Aorta (tissue), 5 donors: ENCODE measurements at places on chromosomes 3 and 15. TPM values are rescaled to one million over a fixed set of nuclear protein-coding genes. Genes with fewer than 3 reads are reported as not detected.

DNA sequence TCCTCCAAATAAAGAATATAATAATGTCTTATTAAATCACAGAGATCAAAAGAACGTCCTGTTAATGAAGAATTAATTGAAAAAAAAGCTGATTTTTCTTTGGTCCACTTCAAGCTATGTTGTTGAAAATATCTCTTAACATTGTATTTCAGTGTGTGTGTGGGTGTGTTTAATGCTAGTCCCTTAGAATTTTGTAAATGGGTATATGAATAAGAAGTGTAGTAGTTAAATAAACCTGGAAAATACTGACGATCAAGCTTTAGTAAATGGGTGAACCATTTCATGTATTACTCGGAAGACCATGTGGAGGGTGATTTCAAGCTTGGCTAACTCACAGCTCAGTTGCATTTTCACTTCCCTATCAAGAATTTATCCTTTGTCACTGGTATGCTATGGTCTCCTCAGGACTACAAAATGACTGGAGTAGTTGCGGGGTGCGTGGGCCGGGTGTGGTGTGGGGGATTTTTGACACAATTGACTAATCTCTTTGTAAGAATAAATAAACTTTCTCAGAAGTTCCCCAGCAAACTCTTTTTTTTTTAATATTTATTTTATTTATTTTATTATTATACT is 586.4 kb downstream of the GRM7 start:
- DNase-seq, result no peak

DNA sequence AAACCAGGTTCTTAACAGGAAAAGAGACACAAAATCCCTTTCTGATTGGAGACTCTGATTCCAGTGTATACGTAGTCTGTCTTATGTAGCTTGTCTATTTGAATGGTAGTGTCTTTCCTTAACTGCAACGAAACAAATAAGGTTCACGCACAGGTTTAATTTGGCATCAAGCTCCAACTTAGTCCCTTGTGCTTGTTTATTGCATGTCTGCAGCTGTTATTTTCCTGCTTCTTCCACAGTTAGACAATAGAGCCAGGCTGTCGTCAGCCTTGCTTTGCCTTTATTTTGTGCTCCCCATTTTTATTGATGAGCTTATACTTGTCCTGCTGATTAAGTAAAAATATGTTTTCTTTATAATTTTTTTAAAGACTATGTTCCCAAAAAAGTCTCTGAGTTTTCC is 152.7 kb upstream of the CDIN1 start:
- no peak for DNase-seq

DNA sequence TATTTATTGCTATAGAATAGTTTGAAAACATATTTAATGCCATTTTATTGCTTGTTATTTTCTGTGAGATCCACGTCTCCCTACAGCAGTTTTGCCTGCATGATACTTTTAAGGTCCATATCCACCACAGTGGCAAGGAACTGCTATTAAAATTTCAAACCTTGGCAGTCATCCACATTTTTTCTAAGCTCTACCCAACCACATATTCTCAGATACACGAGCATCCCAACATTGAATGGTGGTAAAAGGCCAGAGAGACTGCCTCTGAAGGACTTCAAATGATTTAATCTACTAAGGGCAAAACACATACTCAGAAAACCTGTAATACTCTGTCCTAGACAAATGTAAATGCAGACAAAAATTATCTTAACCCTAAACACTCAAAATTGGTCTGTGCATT is 173.1 kb downstream of the ERC2 start:
- DNase-seq, result no peak

- no peak for DNase-seq
Measured at GRCh38 chr15:96247621-96248305, 82.7 kb upstream of the NR2F2 start.

GRCh38 chr3:116920826-116921610 is 211.4 kb downstream of the TUSC7 start:
- no peak for DNase-seq

GRCh38 chr3:9130345-9131305 is 118.8 kb downstream of the SRGAP3 start:
- DNase-seq, result no peak

DNA sequence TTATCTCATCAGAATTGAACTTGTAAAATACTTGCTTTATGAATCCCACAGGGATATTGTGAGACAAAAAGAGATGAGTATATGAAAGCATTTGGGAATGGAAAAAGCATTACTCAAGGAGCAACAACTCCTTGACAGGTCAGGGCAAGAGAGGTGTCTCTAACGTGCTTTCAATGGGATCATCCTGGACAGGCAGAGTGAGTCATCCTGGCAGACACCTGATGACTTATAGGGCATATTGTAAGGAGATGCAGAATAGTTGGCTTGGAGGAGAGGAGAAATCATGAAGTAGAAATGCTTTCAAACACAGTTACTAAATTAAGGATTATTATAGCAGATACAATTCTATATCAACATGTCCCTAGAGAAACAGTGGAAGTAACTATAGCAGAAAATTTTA is 71.9 kb upstream of the THSD4 start:
- no peak for DNase-seq

DNA sequence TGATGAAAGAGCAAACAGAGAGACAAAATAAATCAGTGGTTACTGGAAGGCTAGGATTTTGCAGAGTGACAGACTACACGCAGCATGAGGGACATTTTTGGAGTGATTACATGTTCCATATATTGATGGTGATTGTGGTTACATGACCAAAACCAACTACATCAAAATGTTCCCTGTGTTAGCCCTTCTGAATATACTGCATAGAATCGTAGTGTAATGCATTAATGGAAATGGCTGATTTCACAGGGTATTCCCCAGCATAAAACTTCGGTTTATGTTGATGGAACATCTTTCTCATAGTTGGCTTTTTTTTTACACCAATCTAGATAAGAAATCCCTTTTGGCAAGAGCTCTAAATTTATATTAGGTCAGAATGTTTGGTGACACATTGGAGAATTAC is 191.3 kb upstream of the CMC1 start:
- DNase-seq, result no peak

- DNase-seq, result no peak
Measured at GRCh38 chr3:66618066-66618465, 117.2 kb upstream of the LRIG1 start.

DNA sequence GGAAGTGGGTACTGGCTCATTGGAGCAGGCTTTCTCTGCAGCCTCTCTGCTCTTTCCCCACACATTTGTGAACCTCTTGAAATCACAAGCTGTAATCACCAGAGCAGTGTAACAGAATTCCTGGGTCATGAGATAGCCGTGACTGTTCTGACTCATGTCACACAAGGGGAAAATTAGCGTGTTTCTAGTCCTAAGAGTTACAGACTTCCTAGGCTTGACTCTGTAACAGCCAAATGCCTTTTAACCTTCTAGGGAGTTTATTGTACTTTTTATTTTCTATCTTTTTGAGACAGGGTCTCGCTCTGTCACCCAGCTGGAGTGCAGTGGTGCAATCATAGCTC is 54.7 kb upstream of the TRAK1 start:
- no peak for DNase-seq

DNA sequence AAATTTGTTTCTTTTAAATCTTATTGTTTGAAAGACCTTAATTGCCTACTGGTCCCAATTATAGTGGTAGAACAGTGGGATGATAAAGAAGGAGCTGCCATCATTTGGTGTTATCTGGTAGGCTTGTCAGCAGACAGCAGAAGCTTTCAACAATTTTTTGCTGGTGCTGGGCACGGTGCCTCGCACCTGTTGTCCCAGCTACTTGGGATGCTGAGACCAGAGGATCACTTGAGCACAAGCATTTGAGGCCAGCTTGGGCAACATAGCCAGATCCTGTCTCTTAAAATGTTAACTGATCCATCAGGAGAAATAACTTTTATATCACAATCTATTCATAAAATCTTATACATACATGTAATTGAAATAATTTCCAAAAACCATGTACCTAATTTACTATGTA is 36.0 kb downstream of the SENP5 start:
- no peak for DNase-seq

- DNase-seq, result no peak
Measured at GRCh38 chr3:170598091-170598502, 12.2 kb upstream of the SLC7A14 start.

- DNase-seq, result no peak
Measured at GRCh38 chr15:94443186-94443585, 211.8 kb downstream of the MCTP2 start.

- DNase-seq, result no peak
Measured at GRCh38 chr3:62995119-62995518, 119.9 kb upstream of the CADPS start.

DNA sequence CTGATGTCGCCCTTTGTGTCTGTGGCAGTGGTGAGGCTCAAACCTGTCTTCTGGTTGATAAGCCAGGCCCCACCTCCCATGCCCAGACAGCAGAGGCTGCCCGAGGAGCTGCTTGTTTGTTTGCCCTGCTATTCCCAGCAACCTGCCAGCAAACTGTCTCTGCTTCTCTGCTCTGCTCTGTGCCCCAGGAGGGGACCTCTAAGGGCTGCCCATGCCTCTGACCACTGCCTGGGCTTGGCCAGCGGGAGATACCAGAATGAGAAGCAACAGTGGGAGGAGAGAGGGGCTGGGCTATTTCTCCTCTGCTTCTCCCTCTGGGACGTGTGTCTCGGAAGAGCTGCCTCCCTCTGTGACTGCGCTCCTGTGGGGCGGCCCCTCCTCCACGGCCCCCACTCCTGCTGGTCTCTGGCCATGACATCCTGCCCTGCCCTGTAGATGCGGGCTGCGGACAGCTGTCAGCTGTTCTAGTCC is 213.1 kb downstream of the RPLP1 start:
- DNase-seq, result no peak

GRCh38 chr3:5123937-5124336 is 1.8 kb downstream of the ARL8B start:
- DNase-seq, result no peak

- DNase-seq, result peak; percentile 78
Measured at GRCh38 chr3:30681649-30682211, 75.3 kb downstream of the TGFBR2 start.

GRCh38 chr3:141240286-141240685 is 8.7 kb downstream of the PXYLP1 start:
- no peak for DNase-seq

GRCh38 chr3:110414855-110415254 is 656.8 kb upstream of the NECTIN3 start:
- no peak for DNase-seq

GRCh38 chr3:13713396-13713795 is 164.5 kb downstream of the FBLN2 start:
- peak; percentile 17 for DNase-seq

DNA sequence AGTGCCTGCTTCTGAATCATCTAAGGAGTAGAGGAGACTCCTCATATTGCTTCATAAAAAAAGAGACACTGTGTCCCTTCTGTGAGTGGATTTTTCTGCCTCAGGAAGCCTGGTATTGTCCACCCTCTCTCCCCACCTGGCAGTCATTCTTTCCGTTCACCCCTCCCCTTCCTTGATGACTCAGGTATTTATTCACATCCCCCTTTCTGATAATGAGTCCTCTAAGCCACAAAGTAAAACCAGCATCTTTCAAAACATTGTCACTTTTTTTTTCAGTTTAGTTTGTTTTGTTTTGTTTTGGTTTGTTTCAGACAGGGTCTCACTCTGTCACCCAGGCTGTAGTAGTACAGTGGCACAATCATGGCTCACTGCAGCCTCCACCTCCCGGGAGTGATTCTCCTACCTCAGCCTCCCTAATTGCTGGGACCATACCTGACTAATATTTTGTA is 65.2 kb upstream of the UBE2E1 start:
- no peak for DNase-seq

- no peak for DNase-seq
Measured at GRCh38 chr15:33027306-33028035, 167.0 kb downstream of the FMN1 start.

GRCh38 chr15:89480505-89480904 is 15.9 kb downstream of the RHCG start:
- peak; percentile 40 for DNase-seq

GRCh38 chr3:100080573-100080972 is 33.7 kb downstream of the FILIP1L start:
- no peak for DNase-seq

- no peak for DNase-seq
Measured at GRCh38 chr3:11436775-11437174, 164.6 kb downstream of the ATG7 start.

- no peak for DNase-seq
Measured at GRCh38 chr3:131020122-131020693, 6.4 kb downstream of the ASTE1 start.

- no peak for DNase-seq
Measured at GRCh38 chr3:119585856-119586570, 6.7 kb downstream of the ADPRH start.

GRCh38 chr15:28132524-28133275 is 33.6 kb upstream of the OCA2 start:
- no peak for DNase-seq

ACTRT3 gene
- 3.9 TPM for polyA plus RNA-seq

IL17RE gene
- polyA plus RNA-seq, result 14.5 TPM

TPRG1 gene
- 7.2 TPM for polyA plus RNA-seq

IGSF11 gene
- polyA plus RNA-seq, result 0.05 TPM

GP9 gene
- not detected for polyA plus RNA-seq

B2M gene
- 4,026 TPM for polyA plus RNA-seq

MCTP2 gene
- 0.13 TPM for polyA plus RNA-seq

TMEM40 gene
- polyA plus RNA-seq, result not detected

DLL4 gene
- 0.38 TPM for polyA plus RNA-seq

RLBP1 gene
- not detected for polyA plus RNA-seq

PRR20G gene
- not detected for polyA plus RNA-seq

RTP1 gene
- polyA plus RNA-seq, result not detected

SEMA3B gene
- polyA plus RNA-seq, result 23.3 TPM

SLC12A1 gene
- polyA plus RNA-seq, result not detected

CPA3 gene
- 0.69 TPM for polyA plus RNA-seq

NLGN1 gene
- polyA plus RNA-seq, result 0.50 TPM

TRANK1 gene
- polyA plus RNA-seq, result 5.0 TPM

SENP7 gene
- 6.9 TPM for polyA plus RNA-seq

PLA2G4E gene
- polyA plus RNA-seq, result not detected

C2CD4A gene
- polyA plus RNA-seq, result not detected
